EL (cell line): ENCODE measurements at places on chromosomes 7 and 10.

DNA sequence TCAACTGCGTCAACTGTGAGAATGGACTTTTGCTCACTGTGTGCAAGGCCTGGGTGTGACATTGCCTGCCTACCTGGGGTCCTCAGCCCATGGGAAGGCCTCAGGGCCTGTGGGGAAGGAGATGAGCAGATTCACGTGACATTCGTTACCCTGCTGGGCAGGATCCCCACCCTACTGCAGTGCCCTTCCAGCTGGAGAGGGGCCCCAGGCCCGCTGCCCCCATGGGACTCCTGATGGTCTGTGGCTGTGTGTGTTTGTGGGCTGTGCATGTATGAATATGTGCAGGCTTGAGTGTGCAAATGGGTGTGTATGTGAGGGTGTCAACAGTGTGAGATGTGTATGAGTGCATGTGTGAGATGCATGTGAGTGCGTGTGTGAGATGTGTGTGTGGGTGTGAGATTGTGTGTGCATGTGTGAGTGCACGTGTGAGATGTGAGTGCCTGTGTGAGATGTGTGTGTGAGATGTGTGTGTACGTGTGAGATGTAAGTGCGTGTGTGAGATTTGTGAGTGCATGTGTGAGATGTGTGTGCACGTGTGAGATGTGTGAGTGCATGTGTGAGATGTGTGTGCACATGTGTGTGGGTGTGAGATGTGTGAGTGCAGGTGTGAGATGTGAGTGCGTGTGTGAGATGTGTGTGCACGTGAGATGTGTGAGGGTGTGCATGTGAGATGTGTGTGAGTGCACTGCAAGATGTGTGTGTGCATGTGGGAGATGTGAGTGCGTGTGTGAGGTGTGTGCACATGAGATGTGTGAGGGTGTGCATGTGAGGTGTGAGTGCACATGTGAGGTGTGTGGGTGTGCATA, 29.7 kb downstream of the PPIF start:
- no peak for DNase-seq

DNA sequence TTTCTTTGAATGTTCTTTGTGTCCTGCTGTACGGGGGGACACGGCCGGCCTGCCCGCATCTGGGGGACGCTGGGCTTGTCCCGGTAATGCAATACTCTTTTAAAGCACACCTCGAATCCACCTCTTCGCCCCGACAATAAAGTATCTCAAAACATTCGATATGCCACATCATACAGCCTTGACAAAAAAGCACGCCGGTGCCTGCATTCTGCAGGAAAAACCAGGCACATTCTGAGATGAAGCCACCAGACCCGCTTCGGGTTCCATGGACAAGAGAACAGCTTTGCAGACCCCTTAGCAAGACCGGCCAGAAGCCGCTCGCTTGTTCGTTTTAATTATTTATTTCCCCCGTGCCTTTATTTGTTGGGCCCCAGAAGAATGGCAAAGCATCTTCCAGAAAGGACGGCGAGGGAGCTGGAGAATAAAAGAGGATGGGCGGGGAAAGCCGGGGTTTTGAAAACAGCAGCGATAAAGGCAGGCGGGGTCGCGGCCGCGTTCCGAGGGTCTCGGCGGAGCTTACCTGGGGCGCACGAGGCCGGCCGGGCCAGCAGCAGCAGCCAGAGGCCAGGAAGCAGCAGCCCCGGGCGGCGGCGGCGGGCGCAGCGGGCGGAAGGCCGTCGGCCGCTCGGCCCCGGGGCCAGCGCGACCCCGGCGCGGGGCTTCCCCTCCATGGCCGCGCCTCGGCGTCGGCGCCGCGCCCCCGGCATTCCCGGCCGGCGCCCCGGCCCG, 462 bp downstream of the KIAA1549 start:
- DNase-seq: peak; percentile 16

DNA sequence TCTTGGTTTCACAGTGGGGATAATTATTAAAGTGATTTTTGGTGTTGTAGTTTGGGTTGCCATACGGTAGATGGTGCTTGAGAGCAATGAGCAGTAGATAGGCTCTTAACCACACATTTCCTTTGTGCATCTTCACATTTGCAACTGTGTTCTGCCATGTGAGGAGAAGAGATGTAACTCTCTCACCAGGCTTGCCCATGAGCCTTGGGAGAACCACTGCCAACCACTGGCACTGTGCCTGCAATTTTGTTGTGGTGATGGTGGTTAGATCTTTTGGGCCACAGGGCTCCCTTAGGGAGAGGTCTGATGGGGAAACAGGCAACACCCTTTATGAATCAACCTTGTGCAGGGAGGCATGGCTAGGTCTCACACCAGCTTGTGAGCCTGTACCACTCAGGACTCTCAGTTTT, 204.3 kb downstream of the CCDC7 start:
- DNase-seq: peak; percentile 2

DNA sequence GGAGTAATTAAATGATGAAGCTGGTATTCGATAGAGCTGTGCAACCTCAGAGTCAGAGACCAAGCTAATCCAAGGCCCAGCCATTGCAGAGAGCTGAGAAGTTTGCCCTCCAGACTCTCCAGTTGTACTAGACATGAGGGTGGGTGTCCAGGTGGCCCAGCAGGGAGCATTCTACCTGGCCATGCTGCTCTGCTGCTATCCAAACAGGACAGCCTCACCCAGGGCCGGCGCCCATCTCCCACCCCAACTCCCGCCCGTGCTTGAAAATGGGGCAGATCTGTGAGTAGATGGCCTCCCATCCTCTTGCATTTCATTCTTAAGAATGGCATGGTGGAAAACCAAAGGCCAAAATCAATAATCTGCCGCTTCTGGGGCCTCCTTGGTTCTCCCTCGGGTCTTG, 124.2 kb downstream of the TCERG1L start:
- no peak for DNase-seq

DNA sequence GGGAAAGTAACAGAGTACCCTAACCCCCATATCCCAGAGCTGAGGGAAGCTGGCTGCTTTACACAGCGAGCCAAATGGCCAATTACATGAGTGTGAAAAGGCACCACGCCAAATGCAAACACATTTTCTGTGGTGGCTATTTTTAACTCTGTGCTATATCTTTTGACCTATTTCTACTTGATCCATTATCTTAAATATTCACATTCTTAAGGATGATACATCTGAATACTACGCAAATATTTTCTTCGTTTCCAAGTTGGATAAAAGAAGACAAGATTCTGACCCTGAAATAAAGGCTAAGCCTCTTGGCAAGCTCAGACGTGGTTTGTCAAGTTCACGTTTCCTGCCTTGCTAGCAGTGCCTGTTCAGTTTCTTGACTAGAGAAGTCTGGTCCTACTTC, 146.7 kb upstream of the TMEM196 start:
- peak; percentile 78 for DNase-seq

- peak; percentile 10 for DNase-seq
These were observed 51.5 kb downstream of the CHST15 start for GRCh38 chr10:124041675-124042445.

DNA sequence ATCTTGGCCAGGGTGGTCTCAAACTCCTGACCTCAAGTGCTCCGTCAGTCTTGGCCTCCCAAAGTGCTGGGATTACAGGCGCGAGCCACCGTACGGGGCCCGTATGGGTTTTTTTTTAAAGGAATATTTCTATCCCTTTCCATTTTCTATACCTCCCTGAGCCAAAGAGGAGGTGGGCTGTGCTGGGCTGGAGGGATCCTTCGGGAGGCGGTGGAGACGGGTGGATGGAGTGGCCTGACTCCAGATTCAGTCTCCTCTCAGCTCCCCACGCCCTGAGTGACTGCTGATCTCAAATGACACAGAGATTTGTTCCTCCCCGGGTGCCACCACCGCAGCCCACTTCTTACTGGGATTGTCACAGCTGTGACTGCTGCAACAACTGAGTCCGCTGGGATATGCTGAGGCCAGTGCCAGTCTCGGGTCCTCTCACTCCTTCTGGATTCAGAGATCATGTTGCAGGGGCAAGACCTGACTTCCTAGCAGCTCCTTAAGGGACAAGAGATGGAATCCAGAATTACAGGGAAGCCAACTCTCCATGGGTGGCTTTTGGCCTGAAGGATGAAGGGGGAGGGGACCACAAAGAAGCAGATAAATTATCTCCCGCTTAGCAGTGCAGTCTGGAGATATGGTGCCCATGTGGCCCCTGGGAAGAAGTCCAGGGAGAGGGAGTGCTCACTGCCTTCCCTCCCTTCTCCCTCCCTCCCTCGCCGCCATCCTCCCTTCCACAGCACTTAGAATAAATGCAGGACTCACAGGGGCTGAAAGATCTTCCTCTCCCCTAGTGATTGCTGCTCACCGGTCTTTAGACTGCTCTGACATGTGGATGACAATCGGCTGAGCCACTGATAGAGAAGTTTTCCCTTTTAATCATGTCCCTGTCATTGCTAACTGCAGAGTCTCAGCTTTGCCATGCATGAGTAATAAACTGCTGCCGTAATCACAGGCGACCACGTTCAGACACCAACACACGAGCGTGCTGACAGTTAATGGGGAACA, 14.3 kb downstream of the GALNT17 start:
- DNase-seq: no peak

DNA sequence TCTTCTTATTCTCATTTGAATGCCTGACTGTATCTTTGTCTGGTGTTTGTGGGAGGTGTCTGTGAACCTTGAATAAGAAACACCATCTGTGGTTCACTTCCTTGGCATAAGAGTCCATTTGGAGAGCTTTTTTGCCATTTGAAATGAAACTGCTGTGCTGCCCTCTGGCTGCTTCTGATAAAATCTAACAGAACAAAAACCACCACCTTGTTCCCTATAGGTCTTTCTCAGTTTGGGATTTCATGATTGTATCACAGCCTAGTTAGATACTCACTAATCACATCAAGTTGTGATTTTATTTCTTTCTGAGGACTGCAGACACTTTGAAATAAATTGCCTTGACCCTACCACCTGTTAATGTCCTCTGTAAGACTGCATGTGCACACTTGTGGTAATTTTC, 102.7 kb upstream of the FAM13C start:
- peak; percentile 7 for DNase-seq
